ENCODE measurements at places on chromosomes 11 and 22.

DNA sequence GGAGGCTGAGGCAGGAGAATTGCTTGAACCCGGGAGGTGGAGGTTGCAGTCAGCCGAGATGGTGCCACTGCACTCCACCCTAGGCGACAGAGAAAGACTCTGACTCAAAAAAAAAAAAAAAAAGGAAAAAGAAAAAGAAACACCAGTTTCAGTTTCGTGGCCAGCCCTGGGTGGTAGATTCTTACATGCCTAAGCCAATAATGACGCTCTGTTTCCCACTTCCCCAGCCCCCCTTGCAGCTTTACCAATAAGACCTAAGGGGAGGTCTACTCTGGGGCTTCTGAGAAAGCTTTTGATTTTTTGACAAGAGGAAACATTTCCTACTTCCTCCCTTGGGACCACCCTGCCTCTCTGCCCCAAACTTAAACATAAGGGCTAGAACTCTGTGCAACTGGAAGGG is 30.0 kb upstream of the PTPRJ start:
- no peak for DNase-seq

DNA sequence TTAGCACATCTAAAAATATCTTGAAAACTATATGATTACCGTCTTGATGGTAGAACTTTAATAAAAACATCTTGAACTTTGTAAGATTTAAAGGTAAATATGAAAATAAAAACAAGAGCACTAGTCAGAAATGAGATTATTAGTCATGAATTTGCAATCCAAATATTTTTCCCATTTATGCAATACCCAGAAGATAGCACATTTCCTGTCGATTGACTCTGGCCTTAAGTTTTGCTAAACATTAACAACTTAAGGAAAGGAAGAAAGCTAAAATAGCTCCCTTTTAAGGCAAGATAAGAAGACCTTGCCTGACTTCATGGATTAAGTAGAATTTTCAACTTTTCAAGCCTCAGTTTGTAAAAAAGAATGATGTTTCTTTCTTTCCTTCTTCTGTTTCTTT is 1374.7 kb upstream of the RAG2 start:
- DNase-seq: no peak

DNA sequence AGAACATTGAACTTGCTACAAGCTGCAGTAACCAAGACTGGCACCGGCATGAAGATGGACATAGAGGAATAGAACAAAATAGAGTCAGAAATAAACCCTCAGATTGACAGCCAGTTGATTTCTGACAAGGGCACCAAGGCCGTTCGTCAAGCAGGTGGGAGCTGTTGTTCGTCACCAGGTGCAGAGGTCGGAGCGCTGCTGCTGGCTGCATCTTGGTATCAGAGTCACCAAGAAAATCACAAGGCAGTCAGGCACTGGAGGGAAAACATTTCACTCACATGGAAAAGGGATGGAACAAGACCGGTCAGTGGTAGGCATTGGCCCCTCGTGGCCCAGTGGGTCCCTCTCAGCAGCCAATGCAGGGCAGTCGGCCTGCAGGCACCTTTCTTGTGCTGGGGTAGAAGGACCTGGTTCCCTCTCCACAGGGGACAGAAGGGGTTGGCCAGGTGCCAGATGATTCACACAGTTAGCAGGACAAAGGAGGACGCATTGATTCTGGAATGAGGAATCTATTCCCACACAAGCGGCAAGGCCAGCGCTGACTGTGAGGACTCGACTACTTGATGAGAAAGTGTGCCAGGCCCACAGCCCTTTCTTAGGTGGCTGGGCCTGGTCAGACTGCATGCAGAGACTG is 115.8 kb upstream of the FGF3 start:
- no peak for DNase-seq

DNA sequence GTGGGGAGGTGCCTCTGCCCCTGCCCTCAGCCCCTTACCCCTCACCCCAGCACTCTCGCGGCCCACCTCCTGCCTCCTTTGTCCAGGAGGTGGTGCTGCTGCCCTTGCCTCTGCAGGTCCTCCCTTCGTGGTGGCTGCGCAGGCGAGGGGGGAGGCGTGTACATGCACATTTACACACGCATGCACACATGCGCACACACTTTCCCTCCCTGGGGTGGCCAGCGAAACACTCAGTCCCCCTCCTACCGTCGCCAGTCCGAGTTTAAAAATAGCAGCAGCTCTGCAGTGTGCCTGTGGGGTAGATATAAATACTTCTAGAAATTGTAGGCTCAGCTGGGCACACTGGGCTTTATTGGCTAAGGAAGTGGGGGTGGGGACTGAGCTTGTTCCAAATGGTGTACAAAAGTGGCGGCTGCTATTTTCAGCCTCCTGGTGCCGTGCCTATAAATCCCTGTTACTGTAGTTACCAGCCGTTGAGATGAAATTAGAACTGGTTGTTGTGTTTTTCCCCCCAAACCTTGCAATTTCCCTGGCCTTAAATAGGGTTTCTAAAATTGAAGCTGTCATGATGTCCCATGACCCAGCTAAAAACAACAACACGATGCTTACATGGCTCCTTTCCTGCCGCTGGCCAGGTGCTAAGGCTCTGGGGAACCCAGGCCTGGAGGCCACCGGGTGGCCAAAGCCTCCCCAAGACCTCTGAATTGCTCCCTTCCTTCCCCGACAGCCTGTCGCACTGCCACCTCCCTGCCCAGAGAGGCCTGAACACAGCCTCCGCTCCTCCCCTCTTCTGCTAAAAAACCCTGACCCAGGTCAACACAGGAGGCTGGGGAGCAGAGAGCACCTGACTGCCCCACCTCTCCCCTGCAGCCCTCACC is 12.4 kb downstream of the PICK1 start:
- peak; percentile 61 for DNase-seq

DNA sequence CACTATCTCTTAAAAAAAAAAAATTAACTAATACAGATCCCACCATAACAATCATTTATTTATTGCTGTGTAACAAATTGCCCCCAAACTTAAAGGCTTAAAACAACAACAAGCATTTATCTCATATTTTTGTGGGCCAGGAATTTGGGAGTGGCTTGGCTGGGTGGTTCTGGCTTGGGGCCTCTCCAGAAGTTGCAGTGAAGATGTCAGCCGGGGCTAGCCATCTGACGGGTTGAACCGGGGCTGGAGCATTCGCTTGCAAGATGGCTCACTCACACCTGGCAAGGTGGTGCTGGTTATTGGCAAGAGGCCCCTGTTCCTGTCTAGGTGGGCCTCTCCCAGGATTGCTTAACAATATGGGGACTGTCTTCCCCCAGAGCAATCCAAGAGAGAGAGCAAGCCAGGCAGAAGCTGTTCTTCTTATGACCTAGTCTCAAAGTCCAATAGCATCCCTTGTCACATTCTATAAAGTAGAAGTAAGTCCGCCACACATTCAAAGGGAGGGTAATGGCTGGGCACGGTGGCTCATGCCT is 29.5 kb downstream of the ACO2 start:
- DNase-seq: no peak

GRCh38 chr11:4932751-4933150 is 8.6 kb upstream of the OR51G1 start:
- no peak for DNase-seq

DNA sequence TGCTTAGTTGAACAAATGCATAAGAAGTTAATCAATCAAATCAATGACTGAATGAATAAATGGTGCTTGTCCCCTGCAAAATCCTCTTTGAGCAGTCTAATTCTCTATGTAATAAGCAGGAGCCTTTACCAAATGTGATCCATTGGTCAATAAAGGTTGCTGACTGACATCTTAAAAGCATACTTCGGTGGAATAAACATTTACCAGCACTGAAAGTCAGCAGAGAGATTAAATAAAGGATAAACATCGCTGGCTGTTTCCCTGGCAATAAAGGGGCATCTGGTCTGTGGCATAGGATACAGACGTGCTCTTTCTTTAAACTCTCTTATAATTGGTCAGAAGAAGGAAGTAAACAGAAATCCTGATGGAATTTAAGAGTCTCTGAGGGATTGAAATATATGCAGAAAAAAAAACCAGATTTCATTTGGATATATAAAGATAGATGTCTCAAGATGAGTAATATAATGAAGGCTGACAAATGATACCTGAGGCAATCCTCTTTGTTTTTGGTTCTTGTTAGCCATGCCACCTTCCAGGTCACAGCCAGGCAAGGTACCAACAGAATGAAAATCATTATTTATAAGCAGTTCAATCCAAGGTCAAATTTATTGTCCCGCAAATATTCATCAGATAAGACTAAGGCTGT is 578.4 kb upstream of the CCDC90B start:
- DNase-seq: no peak

- DNase-seq: no peak
These were observed 26.7 kb upstream of the P2RY6 start for GRCh38 chr11:73245461-73245860.

GRCh38 chr11:110305169-110306018 is 9.0 kb upstream of the RDX start:
- DNase-seq: no peak

DNA sequence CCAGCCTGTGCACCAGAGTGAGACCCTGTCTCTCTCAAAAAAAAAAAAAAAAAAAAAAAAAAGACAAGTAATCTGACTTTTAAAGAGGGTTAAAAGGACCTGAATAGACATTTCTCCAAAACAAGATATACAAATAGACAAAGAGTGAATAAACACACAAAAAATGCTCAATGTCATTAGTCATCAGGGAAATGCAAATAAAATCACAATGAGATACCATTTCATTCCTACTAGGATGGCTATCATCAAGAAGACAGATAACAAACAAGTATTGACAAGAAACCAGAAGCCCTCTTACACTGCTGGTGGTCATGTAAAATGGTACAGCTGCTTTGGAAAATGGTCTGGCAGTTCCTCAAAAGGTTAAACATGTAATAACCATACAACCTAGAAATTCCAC is 4.1 kb downstream of the RIC3 start:
- no peak for DNase-seq

DNA sequence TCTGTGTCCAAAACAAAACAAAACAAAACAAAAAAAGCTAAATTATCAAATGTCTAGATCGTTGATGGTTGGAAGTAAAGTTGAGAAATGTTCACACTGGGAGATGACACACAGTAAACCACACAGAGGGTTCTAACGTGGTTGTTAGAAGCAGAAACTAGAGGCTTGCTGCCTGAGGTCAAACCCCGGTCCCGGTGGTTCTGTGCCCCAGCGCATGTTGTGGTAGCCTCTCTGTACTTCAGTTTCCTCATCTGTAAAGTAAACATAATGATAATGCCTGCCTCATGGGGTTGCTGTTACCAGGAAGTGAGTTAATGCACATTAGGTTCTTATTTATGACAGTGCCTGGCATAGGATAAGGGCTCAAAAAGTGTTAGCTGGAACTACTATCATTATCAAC is 33.4 kb downstream of the PPARA start:
- DNase-seq: no peak

DNA sequence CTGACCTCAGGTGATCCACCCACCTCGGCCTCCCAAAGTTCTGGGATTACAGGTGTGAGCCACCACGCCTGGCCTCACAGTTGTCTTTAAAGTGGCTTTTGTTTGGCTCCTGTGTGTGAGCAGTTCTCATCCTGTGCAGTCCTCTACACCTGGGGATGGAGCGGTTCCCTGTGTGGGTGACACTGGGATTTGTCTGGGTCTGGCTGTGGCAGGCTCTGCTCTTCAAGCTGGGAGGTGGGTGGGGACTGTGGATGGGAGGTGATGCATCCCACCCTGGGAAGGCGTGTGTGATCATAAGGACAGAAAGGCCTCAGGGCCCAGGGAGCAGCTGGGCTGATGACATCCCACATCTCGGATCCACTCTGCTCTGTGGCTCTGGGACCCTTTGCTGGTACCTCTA is 1266.8 kb downstream of the BRD1 start:
- DNase-seq: no peak

GRCh38 chr11:126039485-126040271 is 23.0 kb downstream of the CDON start:
- no peak for DNase-seq

DNA sequence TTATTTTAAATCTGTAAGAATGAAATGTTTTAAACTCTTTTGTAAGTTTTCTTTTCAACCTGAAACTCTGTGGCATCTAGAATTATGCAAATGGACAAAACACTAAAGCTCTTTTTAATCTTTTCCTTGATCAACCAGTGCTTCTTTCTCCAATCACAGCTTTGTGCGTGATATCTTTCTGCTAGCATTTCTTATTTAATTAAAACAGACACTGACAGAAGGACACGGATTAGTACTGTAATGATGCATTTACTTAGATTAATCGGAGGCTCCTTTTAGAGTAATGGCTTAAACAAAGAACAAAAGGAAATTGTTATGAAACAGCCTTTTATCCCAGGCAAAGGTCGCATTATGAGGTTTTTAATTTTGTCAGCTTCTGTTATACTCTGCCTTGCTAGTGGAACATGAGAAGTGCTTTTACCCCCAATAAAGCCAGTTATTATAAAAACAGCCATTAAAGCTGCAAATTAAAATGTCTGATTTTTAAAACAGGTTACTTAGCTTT is 48.5 kb upstream of the SOX6 start:
- no peak for DNase-seq

- DNase-seq: peak; percentile 91
These were observed 16.0 kb upstream of the B4GALNT4 start for GRCh38 chr11:353179-353873.

Data from AG09319 (cell line).